Stimulated activated CD8-positive, alpha-beta memory T cell treated with anti-CD3 and anti-CD28 coated beads, Interleukin-2, amount 100 ng/mL, for 1 hour (primary cell): ENCODE measurements at places on chromosomes 12 and 14.

DNA sequence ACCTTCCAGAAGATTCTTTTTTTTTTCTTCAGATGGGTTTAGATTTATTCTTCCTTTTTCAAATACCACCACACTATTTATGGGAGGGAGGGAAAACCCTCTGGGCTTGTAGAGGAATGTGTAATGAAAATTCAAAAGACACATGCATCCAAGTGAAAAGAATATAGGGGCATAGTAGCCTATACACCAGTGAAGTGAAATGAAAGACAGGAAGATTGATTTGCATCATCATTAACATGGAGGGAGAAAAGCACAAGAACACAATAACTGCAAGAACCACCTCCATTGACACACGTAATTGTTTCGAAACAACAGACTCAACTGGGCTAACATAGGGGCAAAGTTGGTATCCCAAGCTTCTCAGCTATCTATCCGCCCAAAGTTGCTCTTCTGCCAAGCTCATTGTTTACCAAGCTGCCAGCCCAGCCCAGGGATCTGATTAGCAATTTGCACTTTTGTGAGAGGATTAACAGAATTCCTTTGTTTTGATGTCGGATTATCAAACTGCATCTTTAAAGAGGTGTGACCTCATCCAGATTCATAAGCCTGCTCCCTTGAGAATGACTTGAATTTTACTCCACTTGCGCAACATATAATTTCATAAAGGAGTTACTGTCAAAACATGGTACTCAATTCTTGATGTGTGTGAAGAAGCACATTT, 430.5 kb upstream of the SOX5 start:
- DNase-seq: no peak

GRCh38 chr12:57208631-57209282, 7.8 kb upstream of the NXPH4 start:
- DNase-seq: no peak

GRCh38 chr12:27434673-27435565, 11.6 kb upstream of the SMCO2 start:
- DNase-seq: no peak

- DNase-seq: no peak
These were observed 27.4 kb upstream of the TMCC3 start for GRCh38 chr12:94677778-94678177.

DNA sequence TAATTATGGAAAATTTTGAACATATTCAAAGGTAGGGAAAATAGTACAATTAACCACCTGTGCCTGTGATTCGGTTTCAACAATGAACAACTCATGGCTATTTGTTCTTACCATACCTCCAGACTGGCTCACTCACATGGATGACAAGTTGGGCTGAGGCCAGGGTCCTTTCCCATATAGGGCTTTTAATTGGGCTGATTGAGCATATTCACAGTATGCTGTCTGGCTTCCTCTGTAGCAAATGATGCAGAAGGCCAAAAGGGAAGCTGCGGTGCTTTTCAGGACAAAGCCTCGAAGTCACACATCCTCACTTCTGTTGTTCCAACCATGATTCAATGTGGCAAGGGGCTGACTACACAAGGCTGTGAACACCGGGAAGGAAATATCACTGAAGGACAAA, 297.5 kb upstream of the SLC16A7 start:
- DNase-seq: no peak

DNA sequence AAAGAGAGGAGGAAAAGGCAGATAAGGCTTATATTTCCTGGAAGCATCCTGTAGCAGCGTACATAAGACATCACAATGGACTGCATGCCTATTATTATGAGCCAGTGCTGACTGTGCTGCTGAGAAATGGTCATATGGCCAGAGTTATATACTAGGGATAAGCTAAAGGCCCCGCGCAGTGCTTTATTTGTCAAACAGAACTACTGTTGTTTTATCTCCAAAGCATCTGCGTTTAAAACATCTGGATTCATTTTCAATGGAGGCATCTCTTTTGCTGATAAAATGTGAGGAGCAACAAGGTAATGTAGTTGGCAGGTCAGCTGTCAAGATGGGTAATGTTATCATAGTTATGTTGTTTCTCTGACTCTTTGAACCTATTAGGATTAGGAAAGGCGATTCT, 28.0 kb upstream of the LMNTD1 start:
- DNase-seq: no peak

DNA sequence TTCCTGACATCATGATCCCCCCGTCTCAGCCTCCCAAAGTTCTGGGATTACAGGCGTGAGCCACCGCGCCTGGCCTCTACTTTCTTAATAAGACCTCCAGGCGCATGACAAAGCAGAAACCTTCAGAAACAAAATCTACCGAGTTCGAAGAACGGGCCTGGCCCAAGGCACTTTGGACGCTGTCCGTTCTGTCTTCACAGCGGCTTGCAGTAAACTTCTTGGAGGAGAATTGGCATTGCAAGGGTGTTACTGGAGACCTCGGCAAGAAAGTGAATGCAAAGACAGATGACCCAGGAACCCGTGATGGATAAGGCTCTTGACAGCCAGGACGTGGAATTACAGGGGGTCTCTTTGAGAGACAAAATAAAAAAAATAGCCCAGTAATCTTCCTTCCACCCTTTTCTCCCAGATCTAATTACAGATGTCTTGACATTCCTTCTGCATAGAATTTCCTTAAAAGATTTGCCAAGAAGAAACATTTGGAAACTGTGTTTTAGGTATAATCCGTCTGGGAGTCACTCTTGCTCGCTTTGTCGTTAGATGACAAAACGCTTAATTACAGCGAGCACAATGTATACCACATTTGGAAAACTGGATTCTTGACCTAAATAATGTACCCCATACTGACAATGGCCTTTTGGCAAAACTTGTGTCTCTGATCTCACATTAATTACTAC, 83.2 kb upstream of the TBX3 start:
- no peak for DNase-seq

DNA sequence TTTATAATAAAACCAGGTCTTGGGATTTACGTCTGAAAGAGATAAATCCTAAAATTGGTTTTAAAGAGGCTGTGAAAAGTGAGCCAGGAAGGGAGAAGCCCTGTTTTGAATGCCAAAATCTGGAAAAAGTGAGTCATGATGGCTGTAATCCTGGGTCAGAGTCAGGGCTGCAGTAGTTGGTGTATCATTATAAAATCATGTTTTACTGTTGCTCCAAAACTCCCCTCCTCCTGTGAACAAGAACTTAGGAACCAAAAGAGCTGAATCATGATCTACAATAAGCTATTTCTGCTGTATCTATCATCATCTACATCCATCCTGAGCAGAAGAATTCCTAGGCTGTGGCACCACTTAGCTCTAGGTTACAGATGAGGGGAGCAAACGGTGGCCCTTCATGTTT, 79.3 kb downstream of the LMO3 start:
- DNase-seq: no peak

DNA sequence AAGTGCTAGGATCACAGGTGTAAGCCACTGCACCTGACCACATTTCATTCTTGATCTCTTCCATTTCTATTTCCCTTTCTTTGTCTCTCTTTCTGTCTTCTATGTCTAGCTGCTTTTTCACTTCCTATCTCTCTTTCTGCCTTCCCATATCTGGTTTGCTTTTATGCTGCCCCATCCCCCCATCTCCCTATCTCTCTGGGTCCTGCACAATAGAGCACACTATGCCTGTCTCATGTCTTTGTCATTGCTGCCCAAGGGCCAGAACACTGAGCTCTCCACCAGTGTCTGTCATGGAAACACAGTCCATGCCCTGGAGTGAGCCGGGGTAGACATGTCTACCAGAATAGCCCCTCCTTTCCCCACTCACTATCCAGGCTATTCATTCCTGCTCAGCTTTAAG, 12.3 kb upstream of the RARG start:
- no peak for DNase-seq

GRCh38 chr12:88834226-88834625, 254.0 kb upstream of the KITLG start:
- DNase-seq: no peak

DNA sequence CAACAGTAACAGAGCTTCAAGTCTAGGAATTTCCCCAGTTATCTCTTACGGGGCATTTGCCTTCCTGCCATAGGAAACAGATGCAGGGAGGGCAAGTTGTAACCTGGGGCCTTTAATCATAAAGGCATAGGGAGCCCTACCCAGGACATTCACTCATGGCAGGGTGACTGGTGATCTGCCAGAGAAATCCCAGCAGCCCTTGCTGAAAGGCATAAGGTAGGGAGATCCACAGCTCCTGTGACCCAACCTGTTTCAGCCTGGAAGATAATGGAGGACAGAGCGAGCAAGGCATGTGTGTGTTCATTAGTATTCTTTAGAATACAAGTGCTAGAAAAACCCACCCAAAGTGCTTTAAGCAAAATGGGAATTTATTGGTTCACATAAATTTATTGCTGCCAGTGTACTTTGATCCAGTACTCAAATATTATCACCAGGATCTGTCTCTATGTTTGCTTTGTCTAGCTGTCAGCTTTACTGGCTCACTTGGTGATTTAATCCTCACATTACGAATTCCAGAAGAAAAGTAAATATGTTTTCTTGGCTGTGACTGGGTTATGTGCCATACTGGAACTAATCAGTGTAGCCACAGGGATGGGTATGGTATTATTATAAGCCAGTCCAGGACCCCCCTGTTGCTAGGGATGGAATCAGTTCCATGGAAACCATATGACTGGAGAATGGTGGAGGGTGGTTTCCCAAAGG, 21.1 kb upstream of the AKAP6 start:
- no peak for DNase-seq

GRCh38 chr14:36518586-36519430, 1.2 kb downstream of the NKX2-1 start:
- no peak for DNase-seq

GRCh38 chr12:95262808-95263207, 45.2 kb downstream of the VEZT start:
- DNase-seq: no peak

DNA sequence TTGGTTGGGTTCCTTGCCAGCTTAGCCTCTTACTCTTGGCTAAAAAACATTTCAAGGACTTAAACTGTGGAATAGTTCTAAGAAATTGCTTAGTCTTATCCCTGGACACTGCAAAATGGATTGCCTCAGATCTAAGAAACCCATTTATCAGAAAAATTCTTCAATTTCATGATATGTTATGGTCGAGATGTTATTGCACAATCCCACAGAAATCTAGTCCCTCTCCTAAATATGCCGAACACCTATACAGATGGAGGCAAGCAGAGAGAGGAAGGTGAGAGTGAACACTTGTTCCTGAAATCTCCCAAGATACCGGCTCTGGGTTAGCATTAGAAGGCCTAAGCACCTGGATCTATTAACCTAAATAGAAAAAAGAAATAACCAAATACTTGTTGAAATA, 267.2 kb downstream of the PAWR start:
- no peak for DNase-seq

DNA sequence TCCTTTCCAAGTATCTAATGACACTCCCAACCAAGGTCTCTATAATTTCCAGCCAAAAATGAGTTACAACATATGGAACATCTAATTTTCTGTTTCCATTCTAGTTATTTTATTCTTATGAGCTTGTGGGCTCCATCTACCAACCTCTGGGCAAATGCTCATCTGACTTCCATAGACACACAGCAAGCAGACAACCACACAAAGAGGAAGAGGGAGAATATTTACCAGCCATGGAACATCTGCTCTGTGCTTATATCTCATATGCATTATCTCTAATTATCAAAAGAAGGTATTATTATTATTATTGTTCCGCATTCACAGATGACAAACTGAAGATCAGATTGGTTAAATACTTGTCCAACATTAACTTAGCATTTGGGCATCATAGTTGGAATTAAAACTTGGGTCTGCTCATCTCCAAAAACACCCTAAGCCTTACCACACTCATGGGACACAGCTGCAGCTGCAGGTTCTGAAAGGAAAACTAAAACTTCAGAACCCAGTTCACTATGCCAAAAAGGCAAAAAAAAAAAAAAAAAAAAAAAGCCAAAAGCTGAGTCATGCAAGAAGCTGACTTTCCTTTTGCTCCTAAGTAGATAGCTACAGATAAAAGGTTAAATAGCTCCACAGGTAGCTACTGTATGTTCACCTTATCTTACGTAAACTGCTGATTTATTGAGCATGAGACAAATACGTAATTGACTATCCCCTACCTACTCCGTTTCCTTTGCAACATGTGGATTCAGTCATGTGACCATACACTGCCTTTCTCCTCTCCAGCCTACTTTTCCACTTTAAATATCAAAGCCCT, 23.6 kb upstream of the TCL1B start:
- DNase-seq: no peak

- no peak for DNase-seq
These were observed 8.9 kb downstream of the AJUBA start for GRCh38 chr14:22973217-22974032.

DNA sequence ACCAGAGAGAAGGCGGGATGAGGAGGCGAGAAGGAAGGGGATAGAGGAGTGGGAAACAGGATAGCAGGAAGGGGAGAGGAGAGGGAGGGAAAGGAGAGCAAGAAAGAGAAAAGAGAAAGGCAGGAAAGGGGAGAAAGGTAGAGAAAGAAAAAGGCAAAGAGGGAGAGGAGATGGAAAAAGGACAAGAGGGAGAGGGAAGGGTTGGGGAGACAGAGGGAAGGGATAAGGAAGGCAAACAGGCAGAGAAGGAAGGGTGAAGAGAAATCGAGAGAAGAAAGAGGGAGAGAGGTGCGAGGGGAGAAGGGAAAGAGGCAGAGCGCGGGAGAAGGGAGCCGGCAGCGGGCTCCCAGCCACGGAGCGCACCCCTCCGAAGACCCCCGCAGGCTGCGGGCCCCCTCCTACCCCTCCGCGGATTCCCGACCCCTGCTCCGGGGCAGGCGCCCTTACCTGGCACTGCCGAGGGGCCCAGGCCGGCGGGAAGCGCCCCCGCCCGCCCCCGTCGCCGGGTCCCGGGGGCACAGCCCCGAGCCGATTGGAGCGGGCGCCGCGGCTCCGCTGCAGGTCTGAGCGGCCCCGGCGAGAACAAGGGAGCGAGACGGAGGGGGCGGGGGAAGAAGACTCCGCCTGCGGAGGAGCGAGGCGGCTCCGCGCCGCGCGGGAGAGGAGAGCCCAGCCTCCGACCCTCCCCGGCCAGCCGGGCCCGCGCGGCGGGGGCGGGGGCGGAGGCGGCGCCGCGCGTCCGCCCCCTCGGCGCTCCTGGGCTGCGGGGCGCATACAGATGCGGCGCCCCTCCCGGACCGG, at the start of gene CDH24:
CDH24 (minus strand) TSS at position 565 of the 801 bp plus-strand sequence. CDS start 1,787 bp downstream, outside the sequence.
- DNase-seq: no peak

GRCh38 chr14:71136386-71137060, 229.3 kb downstream of the PCNX1 start:
- no peak for DNase-seq

- DNase-seq: no peak
These were observed 20.5 kb downstream of the OR8S1 start for GRCh38 chr12:48545833-48546469.

- no peak for DNase-seq
These were observed 1042.2 kb downstream of the BCL11B start for GRCh38 chr14:98229656-98230366.

DNA sequence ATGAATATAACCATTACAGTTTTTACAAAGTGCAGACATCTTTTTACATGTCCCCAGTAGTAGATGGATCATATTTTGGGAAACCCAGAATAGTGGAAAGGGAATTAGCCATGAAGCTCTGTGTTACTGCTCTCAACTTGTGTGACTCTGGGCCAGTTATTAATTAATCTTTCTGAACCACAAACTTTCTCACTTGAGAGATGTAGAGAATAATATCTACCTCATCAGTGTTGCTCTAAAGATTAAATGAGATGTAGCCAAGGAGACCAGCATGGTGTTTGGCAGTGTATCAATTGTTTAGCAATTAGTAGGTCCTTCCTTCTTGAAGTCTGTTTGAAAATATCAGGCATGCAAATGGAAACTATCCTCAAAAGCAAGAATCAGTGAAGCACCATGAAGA, 169.2 kb downstream of the TMTC2 start:
- DNase-seq: no peak

- no peak for DNase-seq
These were observed 357.1 kb upstream of the SFSWAP start for GRCh38 chr12:131353826-131354225.

GRCh38 chr12:64968989-64969819, 144.8 kb downstream of the TBC1D30 start:
- no peak for DNase-seq
